ENCODE measurements at places on chromosomes 3 and 15.

DNA sequence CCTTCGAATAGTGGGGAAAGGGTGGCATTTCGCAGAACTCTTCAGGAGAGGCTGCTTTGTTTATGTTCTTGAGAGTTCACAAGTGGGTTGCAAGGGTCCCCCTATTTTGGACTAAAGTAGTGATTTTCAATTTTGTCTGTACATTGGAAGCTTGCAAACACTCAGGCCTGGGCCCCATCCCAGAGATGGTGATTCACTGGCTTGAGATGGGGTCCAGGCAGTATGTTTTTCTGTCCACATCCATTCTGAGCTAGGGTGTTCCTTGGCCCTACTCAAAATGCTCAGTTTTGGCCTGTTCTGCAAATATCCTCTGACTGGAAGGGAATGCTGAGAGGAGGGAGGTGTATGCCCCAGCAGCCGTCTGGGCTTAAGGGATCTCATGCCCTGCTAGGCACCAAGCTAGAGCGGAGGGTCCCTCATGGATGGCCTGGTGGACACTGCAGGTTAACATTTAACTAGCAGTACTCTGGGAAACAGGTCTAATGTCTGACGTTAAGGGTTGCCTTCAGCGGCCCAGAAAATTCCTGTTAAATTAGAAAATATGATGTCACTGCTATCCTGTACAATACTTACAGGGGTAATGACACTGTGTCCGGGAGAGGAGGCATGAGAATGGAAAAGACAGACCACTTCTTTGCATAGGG is 181.4 kb downstream of the OPA1 start:
- no peak for DNase-seq

DNA sequence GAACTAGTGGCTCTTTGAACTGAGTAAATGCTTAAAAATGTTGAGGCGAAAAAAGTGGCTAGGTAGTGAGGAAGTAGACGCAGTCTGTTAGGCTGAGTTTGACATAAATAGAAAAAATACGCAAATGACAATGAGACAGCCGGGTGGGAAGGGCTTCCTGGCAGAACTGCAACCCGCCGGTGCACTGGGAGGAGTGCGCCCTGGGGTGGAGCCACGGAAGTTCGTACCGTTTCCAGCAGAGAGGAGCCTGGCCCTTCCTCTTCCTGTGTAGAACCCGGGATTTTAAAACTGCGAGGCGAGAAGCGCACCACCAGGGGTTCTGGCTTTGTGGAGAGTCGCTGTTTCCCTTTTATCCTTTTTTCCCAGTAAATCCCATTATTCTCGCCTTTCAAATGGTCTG is 602.6 kb downstream of the PYDC2 start:
- no peak for DNase-seq

- DNase-seq: no peak
Measured at GRCh38 chr15:64693134-64693533, 82.3 kb downstream of the RBPMS2 start.

- DNase-seq: no peak
Measured at GRCh38 chr3:157606011-157606851, 103.0 kb upstream of the VEPH1 start.

- DNase-seq: no peak
Measured at GRCh38 chr15:100186366-100186765, 155.4 kb downstream of the ADAMTS17 start.

DNA sequence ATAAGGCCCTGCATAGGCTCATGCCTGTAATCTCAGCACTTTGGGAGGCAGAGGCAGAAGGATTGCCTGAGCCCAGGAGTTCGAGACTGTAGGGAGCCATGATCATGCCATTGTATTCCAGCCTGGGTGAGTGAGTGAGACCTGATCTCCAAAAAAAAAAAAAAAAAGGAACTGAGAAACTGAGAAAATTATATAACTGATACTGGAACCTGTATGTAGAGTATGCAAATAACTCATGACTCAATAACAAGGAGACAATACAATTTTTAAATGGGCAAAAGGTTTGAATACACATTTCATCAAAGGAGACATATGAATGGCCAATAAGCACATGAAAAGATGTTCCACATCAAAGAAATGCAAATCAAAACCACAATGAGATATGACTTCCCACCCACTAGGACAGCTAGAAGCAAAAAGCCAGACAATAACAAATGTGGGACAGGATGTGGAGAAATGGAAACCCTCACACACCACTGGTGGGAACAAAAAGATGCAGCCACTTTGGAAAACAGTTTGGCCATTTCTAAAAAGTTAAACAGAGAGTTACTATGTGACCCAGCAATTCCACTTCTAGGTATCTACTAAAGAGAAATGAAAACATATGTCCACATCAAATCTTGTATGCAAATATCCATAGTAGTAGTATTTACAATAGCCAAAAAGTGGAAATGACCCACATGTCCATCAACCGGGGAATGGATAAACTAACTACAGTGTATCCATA is 70.7 kb downstream of the IQSEC1 start:
- no peak for DNase-seq

- no peak for DNase-seq
Measured at GRCh38 chr15:43134157-43134635, 810 bp downstream of the TMEM62 start.

- no peak for DNase-seq
Measured at GRCh38 chr3:180932819-180933218, 20.3 kb downstream of the FXR1 start.

DNA sequence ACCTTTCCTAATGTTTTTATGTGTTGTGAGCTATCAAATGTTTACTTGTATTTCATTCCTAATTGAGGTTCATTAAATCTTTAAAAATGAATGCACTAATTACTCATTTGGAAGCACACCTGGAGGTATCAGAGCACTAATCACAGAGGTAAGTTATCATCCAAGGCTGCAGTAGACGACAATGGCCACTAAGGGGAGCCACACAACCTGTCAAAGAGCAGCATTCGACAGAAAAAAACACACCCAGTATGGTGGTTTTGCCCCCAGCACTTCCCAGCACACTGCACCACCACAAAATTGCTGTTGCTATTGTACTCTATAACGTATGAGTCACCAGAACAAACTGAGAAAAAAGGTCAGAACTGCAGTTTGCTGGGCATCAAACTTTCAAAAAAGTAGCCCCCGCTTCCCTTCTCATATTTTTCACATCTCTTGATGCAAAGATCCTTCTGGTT is 205.9 kb upstream of the IGF1R start:
- DNase-seq: no peak

DNA sequence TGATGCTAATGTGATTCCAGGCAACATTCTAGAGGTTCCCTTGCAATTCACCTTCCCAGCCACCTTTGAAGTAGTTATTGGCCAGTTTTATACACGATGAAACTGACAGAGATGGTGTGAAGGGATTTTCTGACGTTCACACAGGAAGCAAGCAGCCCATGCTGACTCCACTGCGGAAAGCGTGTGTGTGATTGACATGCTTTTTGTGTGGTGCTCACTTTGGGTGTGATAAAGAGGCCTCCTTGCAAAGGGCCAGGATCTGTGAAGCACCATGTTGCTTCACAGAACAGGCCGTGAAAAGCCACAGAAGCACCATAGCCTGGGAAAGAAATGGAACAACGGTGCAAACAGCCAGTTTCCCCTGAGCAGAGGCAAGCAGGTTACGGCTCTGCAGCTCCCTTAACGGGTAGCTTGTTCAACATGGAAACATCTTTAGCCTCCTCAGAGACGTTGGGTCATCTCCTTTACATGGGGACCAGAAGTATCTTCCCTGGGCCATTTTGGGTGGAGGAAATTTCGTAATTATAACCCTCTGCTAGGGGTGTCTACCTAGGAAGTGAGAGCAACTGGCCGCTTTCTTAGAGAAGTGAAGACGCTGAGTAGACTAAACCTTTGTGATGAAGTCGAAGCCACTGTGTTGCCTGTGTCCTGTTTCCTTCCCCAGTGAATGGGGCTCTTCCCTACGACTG is 108.5 kb downstream of the APBA2 start:
- no peak for DNase-seq

- no peak for DNase-seq
Measured at GRCh38 chr3:169813278-169813677, 574 bp upstream of the LRRC34 start.

DNA sequence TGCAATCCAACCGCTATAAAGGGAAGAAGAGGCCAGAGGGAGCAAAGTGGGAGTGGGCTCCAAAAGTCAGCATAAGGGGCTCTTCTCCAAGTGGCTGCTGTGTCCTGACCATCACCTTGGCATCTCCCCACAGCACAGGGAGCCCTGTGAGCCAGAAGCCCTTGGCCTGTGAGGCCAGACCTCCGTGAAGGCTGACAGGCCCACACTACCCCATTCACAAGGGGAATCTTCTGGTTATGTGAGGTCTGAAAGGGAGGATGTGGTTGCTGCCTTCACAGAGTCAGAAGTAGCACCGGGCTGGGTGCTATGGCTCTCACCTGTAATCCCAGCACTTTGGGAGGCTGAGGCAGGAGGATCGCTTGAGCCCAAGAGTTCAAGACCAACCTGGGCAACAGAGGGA is 2.6 kb upstream of the ULK3 start:
- no peak for DNase-seq

- no peak for DNase-seq
Measured at GRCh38 chr3:4695846-4696245, 202.7 kb downstream of the ITPR1 start.

DNA sequence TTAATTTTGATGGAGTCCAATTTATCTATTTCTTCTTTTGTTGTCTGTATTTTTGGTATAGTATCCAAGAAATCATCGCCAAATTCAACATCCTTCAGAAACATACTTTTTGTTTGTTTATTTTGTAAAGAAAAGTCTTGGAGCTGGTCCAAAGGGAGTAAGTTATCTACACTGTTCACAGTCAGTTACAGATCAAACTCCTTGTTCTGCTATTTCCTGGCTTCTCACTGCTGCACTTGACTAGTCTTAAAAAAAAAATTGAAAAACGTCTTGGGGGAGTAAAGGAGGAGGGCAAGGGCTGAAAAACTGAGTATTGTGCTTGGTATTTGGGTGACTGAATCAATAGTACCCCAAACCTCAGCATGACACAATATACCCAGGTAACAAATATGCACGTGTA is 105.6 kb downstream of the NFKBIZ start:
- DNase-seq: no peak

DNA sequence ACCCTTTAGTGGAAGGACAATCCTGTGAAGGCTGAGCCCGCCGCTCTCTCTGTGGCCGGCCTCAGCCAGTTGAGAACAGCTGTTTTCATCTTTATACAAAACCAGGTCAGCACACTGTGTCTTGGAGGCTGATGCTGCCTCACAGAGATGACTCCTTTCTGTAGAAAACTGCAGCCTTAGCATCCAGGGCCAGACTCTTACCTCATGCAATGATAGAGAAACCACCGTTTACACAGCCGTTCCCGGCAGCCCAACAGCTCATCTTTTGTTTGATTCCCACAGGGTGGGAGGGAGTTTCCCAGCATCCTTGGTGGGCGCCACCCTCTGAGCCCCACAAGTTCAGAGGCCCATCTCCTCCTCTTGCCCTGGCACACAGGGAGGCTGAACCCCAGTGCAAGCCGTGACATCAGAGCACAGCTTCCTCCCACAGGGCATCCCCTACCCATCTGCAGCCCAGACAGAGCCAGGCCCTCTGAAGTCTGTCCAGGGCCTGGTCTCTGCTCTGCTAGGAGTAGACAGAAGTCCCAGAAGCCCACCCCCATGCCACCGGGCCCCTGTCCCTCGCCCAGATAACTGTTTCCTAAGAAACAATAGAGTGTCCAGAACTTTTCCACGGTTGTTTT is 105.0 kb downstream of the LRRK1 start:
- no peak for DNase-seq

DNA sequence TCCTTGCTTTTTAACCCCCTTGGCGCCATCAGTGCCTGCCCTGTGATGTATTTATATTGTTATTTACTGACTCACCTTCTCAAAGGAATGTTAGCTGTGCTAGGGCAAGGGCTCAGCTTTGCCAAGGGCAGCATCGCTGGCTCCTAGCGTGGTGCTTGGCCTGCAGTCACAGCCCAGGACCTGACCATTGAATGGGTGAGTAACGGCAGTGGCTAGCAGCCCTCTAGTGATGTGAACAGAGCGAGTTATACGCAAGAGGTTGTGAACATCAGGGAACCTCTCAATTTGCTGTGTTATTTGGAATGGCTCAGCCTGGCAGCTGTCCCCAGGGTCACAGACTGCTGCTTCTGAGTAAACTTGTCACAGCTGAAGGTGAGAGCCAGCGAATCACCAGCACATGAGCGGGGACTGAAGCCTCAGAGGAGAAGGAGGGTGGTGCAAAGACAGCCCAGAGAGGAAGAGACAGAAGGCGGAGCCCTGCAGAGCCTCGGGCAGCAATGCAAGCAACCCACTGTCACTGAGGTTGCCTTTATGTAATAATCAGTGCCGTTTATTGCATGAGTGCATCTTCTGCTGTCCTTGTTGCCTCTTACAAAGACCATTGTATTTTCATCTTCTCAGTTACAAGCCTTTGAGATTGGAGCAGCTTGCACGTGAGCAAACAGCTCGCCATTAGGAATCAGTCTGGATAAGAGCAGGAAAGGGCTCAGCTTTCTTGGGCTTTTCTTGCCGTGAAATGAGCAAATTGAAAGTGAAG is 158.3 kb downstream of the SLCO3A1 start:
- DNase-seq: no peak

DNA sequence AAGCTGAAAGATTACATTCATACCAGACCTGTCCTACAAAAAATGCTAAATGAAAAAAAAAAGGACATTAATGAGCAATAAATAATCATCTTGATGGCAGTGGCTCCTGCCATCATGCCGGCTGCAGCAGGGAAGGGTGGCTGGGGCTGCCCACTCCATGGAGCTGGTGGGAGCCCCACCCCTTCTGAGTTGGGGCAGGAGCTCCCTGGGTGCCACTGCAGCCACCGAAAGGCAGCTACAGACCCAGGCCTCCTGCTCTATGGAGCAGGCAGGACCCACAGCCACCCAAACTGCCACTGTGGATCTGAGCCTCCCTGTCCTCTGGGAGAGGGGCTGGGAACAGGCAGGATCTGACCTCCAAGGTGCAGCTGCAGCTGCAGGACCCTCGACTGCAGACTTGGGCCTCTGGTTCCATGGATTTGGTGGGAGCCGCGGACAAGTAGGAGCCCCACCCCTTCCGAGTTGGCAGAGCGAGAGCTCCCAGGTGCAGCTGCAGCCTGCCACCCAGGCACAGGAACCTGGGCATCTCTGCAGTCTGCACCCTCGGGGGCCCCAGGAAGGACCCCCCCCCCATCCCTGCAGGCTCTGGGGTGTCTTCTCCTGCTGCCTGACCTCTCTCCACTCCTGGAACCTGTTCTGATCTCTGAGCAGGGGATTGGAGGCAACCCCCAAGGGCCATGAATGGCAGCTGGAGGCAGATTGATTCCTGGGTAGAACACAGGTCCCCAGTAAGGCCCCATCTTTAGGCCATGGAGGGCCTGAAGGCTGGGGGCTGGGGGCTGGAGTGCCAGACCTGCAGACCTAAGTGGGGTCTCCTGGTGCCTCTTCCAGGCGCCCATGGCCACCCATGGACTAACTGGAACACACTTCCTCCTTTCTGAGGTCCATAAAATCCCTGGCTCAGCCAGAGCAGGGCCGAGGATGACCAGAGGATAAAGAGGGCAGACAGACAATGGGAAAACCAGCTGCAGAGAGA is 70.4 kb upstream of the TTC14 start:
- no peak for DNase-seq

GRCh38 chr3:16834214-16834613 is 50.5 kb upstream of the PLCL2 start:
- no peak for DNase-seq

DNA sequence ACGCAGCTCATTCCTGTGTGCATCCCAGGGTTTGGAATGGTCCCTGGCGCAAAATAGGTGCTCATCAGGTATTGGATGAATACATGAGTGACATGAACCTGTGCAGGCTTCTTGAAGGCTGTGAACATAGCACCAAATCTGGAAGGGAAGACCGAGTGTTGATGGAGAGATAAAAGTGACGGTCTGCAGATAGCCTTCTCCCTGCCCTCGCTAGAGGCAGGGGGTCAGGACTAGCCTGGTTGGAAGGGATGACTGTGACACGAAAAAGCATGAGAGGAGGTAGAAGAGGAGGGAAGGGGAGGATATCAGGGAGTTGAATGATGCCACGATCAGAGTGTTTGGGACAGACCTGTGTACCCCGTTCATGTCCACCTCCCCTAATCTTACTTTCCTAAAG is 267.1 kb downstream of the XXYLT1 start:
- no peak for DNase-seq
